SW 1271 (cell line): ENCODE measurements at places on chromosomes 2 and 18.

GRCh38 chr2:156565066-156565710, 129.0 kb downstream of the GPD2 start:
- no peak for DNase-seq

- DNase-seq, result no peak
Observed at GRCh38 chr2:215635788-215636139, 199.9 kb upstream of the FN1 start.

GRCh38 chr2:1793001-1793867, 48.9 kb upstream of the PXDN start:
- no peak for DNase-seq

DNA sequence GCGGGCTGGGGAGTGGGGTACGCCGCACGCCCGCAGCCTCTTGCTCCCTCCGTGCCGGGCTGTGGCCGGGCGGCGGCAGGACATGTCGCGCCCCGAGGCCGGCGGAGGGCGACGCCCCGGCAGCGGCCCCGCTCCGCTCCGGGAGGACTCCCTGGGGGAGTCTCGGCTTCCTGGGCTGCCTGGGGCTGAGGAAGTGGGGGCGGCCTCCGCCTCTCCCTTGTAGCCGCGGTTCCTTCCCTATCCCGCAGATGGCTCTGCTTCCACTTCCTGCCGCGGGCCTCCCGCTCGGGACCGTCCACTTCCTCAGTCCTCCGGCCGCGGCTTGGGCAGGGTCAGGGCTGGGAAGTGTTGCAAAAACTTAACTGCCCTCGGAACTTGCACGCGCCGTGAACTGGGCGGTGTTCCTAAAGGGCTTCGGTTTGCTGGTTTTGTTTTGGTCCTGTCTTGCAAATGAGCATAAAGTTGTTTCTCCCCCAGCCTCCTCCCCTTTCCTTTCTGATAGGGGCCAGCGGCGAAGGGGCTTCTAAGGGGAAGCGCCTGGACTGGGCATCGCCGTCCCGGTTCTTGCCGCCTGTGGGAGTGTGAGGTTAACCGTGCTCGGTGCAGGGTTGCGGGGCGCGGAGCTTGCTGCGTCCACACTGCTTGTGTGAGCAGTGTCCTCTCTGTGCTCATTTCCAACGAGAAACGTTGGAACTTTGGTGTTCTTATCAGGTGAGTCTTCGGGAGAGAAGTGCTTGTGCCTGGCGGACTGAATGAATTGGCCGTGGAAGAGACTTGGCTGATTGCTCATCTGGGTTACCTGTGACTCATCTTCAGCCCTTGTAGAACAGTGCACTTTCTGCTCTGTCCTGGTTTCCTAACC, 600 bp downstream of the RALB start:
- peak; percentile 52 for DNase-seq
